Type B pancreatic cell (in vitro differentiated cells): ENCODE measurements at places on chromosomes 16 and 17.

DNA sequence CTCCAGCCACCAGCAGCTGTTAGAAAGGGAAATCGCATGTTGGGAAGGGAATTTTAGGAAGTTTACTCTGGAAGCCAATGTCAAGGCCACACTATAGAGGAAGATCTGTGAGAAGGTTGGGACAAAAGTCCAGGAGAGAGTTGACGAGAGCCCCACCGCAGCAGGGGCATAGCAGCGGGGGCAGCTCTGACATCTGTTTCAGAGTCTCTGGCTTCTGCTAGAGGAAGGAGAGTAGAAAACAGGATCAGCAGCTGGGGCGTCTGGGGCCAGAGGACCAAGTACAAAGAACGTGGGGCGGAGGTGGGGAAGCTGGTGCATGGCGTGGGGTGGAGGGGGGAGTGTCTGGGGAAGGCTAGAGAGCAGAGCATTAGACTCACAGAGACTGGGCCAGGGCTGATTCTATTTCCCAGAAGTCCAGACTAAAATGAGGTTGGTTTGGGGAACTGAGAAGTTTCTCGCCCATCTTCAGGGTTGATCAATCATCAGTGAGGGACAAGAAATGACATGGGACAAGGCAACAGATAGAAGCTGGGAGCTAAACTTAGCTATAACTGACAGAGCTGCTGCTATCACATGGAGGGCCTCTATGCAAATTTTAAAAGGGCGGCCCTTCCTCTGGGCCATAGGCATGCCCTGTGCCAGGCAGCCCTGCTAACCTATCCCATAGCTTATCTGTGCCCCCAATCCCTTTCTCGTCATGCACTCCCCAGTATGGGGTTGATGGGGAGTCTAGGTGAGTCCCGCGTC lies 1.2 kb downstream of the RABEP2 start:
- DNase-seq = no peak

GRCh38 chr16:11240636-11241473 lies 15.1 kb downstream of the SOCS1 start:
- DNase-seq = no peak

DNA sequence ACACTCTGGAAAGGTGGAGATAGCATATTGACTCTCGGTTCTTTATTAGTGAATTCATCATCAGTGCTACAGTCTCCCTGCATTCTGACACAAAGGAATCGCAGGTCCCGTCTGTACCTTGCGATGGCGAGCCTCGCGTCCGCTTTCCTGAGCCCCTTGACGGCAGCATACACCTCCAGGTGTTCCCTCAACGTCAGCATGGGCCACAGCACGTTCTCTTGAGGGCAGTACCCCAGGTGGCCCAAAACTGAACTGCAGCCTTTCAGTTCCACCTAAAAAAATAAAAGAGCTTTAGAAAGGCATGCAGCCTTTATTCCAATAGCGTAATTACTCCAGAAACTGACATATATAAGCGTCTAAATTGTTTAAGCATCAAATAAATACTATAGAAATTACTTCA lies 24.2 kb upstream of the ABCA9 start:
- no peak for DNase-seq

GRCh38 chr17:38598536-38598935 lies 7.2 kb downstream of the SRCIN1 start:
- DNase-seq = peak; percentile 83

- no peak for DNase-seq
Observed at GRCh38 chr16:31323959-31324629, 30.9 kb upstream of the ITGAX start.

DNA sequence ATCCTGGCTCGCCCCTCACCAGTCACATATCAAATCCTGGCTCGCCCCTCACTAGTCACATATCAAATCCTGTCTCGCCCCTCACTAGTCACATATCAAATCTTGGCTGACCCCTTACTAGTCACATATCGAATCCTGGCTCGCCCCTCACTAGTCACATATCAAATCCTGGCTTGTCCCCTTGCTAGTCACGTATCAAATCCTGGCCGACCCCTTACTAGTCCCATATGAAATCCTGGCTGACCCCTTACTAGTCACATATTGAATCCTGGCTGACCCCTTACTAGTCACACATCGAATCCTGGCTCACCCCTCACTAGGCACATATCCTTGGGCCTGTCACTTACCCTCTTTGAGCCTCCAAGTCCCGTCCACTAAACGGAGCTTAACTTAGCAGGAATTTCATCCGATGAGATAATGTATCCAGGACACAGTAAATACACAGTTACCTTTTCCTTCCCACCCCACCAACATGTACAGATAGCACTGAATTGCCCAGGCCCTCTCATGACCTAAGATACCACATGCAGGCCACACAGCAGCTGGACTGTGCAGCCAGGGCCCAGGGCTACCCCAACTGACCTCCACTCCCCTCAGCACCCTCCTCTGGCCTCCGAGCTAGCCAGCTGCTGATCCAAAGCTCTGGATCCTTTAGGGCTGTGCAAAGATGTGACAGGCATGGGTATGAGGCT lies 157.8 kb upstream of the RPH3AL start:
- no peak for DNase-seq

DNA sequence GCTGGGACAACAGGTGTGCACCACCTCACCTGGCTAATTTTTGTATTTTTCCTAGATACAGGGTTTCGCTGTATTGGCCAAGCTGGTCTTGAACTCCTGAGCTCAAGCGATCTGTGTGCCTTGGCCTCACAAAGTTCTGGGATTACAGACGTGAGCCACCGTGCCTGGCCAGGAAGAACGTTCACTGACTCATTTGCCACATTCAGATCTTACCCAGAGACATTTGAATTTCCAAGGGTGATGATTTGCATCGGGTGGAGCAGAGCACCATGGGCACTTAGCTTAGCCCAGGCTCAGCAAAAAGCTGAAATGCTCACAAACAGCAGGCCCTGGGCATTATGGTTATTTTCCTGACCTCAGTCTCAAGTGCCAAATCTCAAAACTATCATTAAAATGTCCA lies 14.5 kb upstream of the ADORA2B start:
- DNase-seq = no peak

- no peak for DNase-seq
Observed at GRCh38 chr16:86854626-86855294, 276.4 kb downstream of the FOXL1 start.

DNA sequence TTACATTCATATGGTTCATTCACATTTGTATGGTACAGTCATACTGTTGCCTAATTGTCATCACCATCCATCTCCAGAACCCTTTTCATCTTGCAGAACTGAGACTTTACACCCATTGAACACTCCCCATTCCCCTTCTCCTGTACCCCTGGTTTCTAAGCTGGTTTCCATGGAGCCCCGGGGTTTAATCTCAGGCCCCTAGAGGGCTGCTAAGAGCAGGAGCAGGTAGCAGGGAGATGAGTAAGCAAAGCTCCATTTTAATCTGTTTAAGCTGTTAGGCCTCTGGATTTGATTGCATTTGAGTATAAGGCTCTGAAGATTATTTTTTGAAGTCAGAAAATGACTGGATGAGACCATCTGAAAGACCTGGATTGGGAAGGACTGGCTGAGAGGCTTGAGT lies 68.5 kb upstream of the RPL38 start:
- no peak for DNase-seq

DNA sequence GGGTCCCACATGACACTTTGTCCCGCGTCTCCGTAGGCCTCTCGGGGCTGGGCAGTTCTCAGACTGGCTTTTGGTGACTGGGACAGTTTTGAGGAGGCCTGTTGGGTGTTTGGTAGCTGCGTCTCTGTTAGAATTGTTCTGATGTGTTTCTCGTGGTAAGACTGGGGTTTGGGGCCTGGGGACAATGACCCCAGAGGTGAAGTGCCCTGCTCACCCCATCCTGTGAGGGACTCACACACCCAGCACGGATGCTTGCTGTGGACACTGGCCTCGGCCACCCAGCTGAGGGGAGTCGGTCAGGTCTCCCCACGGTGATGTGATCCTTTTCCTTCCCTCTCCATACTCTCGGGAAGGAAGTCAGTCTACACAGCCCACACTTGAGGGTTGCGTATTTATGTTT lies 50.3 kb downstream of the METRNL start:
- no peak for DNase-seq
